Central memory CD4-positive, alpha-beta T cell (primary cell): ENCODE measurements at places on chromosomes 2 and 18.
A peak's percentile ranks its signal among the peaks of the same experiment; 100 is the strongest.

DNA sequence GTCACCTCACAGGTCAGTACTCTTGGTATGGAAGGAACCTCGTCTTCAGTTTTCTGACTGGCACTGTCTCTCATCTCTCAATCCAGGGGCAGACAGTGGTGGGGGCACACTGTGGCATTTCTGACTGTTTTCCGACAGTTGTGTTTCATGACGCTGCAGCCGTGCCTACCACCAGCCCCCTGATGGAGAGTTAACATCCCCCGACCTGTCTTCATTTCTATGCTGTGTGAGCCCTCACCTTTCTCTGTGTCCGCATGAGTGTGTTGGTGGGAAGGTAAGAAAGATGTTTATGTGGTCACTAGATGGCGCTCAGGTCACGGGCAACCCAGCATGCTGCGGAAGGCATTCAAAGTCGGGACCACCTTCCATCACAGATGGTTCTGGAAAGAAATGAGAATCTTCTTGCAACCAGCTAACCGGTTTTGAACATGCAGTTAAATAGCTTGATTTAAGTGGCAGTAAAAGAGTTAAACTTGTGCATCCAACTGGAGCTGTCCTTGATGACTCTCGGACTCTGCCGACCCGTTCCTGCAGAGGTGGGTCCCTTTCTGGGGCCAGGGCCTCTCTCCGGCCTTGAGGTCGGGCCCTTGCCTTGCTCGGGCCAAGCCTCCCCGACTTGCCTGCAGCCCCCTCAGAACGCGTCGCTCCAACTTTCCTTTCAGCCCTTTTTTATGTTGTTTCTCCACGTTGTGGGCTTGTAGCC lies 92.4 kb downstream of the DYSF start:
- peak; percentile 5 for DNase-seq

GRCh38 chr18:50654658-50655550 lies 95.0 kb downstream of the MAPK4 start:
- no peak for DNase-seq

- no peak for DNase-seq
Observed at GRCh38 chr2:149858901-149859634, 271.5 kb upstream of the MMADHC start.

- no peak for DNase-seq
Observed at GRCh38 chr18:48662011-48662661, 123.3 kb downstream of the CTIF start.

GRCh38 chr2:28228434-28228995 lies 164.1 kb upstream of the FOSL2 start:
- DNase-seq, result no peak

- DNase-seq, result no peak
Observed at GRCh38 chr2:232538671-232539070, 821 bp upstream of the CHRNG start.

GRCh38 chr2:108396845-108397244 lies 19.1 kb downstream of the SULT1C4 start:
- DNase-seq, result no peak

GRCh38 chr2:70785137-70785911 lies 5.1 kb downstream of the FIGLA start:
- DNase-seq, result no peak

DNA sequence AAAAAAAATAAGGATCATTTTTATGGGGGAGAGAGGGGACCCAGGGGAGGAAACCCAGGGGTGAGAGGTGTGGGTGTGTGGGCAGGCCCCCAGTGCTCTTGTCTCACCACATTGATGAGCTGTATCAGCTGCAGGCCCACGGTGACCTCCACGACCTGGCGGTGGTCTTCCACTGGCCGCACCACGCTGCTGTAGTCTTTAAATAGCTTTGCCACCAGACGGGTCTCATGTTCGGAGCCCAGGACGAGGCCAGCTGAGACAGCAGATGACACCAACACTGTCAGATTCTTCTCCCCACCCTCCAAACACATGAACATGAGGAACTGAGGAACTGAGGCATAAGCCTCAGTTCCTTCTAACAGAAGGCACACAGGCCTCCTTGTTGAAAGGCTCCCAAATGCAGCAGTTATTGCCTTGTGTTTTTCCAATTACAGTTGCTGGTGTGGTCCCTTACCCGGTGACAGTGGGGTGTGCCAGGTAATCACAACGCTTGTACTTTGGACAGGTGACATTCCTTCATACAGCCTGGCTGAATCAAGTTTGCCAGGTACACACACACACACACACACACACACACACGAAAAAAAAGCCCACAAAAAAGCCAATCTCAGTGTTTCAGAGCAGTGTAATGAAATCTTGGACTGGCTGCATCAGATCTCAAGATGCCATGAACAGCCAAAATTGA lies 4.7 kb downstream of the CHRNA1 start:
- DNase-seq, result no peak

DNA sequence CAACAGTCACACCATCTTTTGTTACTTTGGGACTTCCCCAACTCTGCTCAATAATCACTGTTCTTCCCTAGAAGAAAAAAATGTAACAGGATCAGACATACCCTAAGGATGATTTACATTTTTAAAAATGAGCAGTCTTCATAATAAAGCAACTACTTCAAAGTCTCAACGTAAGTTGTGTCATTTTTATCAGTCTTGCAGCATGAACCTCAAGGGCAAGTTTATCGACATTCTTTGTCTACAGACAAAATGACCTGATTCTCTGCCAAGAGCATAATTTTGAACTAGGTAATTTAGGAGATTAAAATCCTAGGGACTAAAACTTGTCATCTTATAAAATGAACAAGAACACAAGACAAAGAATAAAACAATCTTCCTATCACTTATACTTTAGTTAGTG lies 2.3 kb downstream of the HSPD1 start:
- no peak for DNase-seq

- DNase-seq, result peak; percentile 70
Observed at GRCh38 chr2:113248997-113249770, 29.5 kb downstream of the PAX8 start.

GRCh38 chr2:181456660-181457120 lies 496 bp upstream of the ITGA4 start:
- peak; percentile 80 for DNase-seq

- no peak for DNase-seq
Observed at GRCh38 chr2:32626639-32627221, 1.1 kb upstream of the TTC27 start.

- DNase-seq, result no peak
Observed at GRCh38 chr2:13651684-13652131, 935.0 kb downstream of the TRIB2 start.

DNA sequence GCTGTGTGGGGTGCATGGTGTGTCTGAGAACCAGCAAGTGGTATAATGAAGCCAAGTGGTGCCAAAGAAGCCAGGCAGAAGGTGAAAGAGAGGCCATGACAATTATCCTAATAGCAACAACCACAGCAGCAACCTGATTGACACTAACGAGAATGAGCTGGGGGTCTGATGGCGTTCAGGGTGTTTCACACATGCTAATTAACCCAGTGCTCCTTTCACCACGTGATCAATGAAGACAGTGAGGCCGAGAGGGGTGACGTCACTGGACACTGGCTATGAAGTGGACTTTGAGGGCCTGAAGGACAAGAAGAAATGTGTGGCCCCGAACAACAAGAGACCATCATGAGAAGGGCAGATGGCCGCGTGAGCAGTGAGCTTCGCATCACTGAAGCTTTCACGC lies 364.4 kb upstream of the ID2 start:
- DNase-seq, result no peak

GRCh38 chr18:61031626-61032025 lies 301.6 kb upstream of the CDH20 start:
- no peak for DNase-seq

DNA sequence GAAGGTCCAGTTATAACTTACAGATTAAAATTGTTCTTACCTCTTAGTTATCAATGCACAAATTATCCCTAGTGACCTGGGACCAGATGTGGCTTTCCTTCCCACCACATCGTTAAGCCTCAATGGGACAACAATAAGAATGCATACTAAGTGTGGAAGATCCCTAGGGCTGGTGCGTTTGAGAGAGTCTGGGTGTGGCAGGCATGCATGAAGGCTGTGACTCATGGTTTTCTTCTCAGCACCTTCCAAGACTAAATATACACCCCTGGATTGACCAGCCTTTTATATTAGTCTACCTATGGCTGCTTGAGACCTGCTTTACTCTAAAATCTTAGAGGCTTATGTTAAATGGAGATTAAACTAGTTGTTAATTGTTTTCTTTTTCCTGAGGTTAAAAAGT lies 261.7 kb upstream of the SLC14A2 start:
- DNase-seq, result no peak

GRCh38 chr2:209629597-209629996 lies 142.0 kb upstream of the UNC80 start:
- DNase-seq, result no peak

- DNase-seq, result no peak
Observed at GRCh38 chr2:137357634-137358033, 592.3 kb downstream of the THSD7B start.

GRCh38 chr2:218332920-218333645 lies 23.6 kb upstream of the CATIP start:
- DNase-seq, result no peak

DNA sequence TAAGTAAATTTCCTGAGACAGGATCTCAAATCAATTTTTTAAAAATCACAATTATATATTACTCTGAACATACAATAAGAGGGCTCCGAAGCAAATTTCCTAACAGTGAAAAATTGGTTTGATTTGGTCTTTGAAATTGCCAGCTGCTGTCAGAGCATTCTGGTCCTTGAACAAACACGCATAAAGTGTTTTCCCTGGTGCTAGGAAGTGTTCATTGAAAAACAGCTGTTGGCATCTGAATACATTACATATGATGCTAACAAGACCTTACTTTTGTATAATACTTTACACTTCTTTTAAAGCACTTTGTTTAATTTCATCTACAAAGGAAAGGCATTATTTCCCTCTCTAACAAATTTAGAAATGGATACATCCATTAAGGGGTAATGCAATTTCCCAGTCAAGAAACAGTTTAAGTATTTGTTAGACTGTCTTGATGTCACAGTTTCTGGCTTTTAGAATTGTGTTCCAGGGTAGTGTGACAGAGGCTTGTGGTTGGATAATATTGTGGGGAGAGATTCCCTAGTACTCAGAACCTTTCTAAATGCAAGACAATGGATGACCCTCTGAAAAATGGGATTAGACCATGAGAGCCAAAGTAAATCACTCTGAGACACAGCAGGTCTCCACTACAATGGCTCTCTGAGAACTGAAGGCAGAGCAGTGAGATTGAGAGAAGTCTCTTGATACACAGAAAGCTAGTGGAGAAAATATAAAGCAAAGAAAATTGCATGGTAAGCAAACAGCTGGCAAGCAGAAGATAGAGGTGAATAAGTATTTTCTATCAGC lies 299.0 kb downstream of the TRIB2 start:
- DNase-seq, result no peak

- DNase-seq, result no peak
Observed at GRCh38 chr18:286515-287310, 18.9 kb upstream of the THOC1 start.

GRCh38 chr18:49608366-49609255 lies 46.8 kb downstream of the LIPG start:
- DNase-seq, result no peak

- no peak for DNase-seq
Observed at GRCh38 chr2:22692746-22693145, 692.2 kb upstream of the KLHL29 start.

- DNase-seq, result no peak
Observed at GRCh38 chr2:146527166-146527565, 1317.7 kb upstream of the ACVR2A start.

GRCh38 chr2:182666674-182667314 lies 49.3 kb upstream of the DNAJC10 start:
- no peak for DNase-seq

GRCh38 chr18:48230467-48231113 lies 178.6 kb downstream of the ZBTB7C start:
- DNase-seq, result no peak

- DNase-seq, result no peak
Observed at GRCh38 chr2:135825550-135826176, 11.3 kb downstream of the LCT start.

DNA sequence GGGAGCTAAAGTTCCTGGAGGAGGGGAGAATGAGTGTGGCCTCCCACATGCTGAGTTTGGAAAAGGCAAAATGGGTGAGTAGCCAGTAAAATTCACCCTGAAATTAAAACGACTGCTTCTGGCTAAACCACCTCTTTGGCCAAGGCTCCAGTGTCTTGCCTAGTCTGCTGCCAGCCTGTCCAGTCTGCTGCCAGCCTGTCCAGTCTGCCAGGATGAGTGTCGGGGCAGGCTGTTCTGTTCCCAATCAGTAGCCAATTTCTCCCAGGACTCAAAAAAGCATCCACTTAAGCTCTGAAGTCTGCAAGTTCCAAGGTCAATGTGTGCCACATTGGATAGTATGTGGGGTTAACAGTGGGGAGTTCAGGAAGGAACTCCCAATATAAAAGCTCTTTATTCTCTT lies 134.6 kb upstream of the KLHL29 start:
- DNase-seq, result no peak

DNA sequence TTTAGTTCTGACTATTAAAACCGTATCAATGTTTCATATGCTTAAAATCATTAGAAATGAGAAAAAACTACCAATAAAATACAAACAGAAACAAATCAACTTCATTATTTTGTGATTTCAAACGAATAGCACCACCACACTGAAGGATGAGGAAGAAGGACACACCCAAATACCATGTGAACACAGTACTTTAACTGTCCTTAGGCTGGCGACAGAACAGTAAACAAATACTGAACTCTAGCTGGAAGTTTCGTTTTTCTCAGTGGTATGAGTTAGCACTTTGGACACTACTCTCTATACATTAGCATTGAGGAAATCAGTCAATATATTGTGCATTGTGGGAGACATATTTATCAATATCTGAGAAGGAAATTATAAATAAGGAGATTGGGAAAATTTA lies 202.4 kb upstream of the AGAP1 start:
- DNase-seq, result no peak

- no peak for DNase-seq
Observed at GRCh38 chr2:71778936-71779773, 325.8 kb downstream of the DYSF start.

DNA sequence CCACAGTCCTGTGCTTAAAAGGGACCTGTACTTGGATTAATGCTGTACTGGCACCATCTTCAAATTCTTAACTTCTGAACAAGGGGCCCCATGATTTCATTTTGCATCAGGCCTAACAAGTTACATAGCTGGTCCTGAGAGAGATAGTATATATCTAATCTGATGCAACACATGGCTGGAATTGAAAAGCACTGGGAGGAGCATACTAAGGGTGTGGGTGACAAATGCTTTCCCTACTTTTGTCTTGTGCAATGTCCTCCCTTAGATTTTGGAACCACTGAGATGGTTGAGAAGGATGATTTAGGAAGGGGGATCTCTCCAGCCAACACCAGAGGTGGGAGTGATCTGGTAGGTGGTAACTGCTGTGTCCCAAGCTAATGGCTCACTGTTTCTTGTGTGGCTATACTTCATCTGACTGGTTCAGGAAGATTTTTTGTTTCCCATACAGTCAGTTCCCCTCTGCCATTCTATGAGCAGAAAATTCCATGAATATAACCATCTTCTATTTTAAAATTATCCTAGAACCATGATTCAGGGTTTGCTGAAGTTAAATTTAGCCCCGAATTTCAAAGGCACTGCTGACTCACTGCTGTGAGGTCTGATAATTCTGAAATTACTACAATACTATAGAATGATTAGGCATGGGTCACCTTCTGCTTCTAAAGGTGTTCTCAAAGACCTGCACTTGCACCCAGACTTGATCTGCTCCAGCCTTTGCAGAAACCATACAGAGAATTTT lies 108.3 kb upstream of the NCKAP5 start:
- no peak for DNase-seq
